Astrocyte of the cerebellum (primary cell): ENCODE measurements at places on chromosomes 1 and 21.

GRCh38 chr1:51648180-51649109 is 31.6 kb downstream of the OSBPL9 start:
- no peak for DNase-seq

DNA sequence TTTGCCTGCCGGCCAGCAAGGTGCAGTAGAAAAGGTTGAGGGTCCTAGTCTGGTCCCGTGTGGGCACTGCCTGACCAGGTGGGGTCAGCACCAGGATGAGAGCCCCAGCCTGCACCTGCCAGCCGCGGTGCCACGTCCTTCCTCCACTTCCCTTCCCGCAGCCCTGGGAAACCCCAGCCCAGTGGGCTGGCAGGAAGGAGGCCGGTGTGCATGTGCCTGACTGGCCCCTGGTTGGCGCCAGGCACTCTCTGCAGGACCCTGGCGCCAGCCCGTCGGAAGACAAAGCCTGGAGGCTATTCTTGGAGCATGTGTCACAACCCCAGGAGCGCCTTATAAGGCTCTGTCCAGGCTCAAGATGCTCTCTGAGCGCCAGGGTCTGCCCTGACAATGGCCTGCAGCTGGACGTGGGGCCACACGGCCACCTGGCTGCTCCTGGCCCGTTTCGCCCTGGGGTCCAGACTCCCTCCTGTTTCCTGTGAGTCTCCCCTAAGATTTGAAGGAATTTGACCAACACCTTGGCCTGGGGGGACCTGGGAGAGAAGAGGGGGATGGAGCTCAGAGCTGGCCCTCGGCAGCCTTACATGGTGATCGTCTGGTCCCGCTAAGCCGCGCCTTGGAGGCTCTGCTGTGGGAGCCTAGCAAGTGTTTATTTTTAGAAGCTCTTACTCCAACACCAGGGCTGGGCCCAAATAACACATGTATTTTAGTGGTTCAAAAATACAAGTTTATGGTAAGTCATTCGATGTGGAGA is 31.9 kb upstream of the POFUT2 start:
- DNase-seq = no peak

DNA sequence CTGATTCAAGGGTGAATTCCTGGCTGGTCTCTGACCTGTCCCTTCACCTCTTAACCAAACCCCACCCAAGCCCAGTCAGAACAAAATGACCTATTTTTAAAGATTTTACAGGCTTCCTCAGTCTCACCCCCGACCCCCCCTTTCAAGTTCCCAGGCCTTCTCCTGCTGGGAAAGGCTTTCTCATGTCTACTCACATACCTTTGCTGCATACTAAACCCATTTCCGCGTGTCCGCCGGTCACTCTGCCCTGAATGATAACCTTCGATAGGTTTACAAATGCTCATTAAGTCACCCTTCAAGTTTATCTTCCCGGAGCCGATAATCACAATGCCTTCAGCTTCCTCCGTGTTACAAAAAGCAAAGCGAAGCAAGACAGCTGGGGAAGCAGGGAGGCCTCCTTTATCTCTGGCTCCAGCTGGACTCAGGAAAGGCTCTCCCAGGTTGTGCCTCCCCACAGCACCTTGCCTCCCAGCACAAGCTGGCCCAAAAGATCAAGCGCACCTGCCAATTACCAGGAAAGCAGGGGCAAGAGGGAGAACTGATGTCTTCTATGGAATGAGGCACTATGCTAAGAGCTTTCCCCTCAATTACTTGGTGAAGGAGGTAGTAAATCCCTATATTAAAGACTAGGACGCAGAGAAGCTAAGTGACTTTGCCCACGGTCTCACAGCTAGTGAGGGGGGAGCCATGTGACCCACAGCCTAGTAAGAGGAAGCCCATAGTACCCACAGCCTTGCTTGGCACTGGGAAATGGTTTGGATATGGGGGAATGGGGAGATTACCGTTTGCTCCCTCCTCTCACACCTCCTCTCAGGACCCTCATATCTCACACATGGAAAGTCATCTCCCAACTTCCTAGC is 15.9 kb downstream of the SMIM12 start:
- DNase-seq = no peak

- DNase-seq = no peak
Measured at GRCh38 chr21:37688952-37689659, 227.2 kb downstream of the KCNJ6 start.

DNA sequence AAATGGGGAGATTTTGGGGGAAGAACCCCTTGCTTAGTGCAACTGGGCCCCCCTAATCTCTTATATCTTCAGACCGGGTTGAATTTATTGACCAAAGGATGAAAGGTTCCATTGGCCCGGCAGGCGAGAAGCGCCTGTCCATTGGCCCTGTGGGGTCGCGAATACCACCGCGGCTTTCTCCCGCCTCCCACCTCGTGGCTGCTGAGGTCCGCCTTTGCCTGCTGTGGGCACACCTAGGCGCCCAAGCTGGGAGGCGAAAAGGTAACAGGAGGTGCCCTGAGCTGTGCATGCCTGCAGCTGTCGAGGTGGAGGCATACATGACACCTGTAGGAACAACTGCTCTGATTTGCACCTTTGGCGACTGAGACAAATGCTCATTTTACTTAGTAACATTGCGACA is 21.1 kb upstream of the FLG2 start:
- DNase-seq = no peak

DNA sequence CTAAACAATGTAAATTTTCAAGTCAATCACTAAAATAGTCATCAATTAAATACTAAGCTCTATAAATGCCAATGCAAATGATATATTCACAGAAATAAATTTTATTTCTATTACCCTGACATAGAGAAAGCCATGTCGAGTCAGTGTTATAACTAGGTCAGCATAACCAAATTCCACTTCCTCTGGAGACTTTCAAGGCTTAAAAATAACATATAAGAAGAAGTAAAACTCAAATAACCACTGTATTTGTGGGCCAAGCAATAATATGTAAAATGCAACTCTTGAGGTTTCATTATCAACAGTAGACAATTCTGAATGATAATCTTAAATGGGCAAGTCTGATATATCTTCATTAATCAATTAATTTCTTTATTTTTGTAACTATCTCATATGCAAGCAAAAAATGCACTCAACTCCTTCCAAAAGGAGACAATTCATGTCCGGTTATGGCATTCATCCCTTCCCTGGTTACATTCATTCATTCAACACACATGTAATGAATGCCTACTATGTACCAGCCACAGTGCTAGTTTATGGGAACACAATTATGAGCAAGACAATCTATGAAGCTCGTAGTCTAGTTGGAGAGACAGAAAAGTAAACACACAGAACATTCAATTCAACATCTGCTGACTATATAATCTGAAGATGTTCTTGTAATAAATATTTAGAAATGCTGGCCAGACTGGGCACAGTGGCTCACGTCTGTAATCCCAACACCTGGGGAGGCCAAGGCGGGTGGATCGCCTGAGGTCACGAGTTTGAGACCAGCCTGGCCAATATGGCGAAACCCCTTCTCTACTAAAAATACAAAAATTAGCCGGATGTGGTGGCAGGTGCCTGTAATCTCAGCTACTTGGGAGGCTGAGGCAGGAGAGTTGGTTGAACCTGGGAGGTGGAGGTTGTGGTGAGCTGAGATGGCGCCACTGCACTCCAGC is 37.1 kb upstream of the CAP1 start:
- DNase-seq = no peak

DNA sequence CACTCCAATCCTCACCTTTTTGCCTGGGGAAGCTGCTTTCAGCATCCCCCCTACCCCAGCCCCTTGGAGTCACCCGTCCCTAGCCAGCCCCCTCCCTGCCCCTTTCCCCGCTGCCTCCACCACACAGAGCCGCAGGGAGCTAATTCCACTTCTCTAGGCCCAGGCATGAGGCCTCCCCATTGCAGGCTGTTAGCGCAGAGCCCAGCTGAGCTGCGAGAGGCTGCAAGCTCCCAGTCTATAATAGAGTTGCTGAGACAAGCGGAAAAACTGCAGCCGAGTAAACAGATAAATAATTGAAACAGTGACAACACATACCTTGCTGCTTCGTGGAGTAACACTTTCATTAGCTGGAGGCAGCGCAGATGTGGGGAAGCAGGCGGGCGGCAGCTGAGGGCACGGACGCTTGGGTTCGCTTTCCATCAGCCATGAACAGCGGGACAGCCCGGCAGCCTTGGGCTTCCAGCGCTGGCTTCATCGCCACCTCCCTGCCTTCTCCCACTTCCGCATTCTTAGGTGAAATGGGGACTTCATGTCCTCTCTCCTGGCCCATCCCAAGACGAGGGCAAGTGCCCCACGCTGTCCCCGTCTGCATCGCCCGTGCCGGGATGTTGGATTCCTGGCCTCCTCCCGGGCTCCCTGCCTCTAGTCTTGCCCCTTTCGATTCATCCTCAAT is 183.3 kb downstream of the IGSF21 start:
- no peak for DNase-seq

DNA sequence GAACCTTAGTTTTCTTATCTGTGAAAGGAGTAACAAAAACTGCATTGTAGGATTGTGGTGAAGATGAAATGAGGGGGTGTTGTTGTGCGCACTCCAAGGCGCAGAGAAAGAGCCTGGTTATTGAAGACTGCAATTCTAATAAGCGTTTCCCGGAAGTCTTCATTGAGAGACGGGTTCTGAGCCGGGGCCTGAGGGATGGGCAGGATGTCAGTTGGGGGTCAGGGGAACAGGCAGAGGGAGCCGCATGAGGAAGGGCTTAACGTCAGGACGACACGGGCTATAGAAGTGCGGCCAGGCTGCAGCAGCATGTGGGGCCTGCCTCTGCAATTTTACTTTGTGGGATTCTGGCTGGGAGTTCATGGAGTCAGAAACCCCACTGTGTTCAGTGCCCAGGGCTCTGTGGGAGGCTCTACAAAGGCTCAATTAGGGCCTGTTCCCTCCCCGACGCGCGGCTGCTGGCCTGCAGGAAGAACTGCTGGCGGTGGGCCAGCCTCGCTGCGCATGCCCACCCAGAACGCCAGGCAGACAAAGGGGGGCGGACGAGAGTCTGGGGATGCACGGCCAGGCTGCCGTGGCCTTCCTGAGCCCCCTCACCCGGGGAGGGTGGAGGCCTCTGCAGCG is 20.7 kb downstream of the TRIM62 start:
- DNase-seq = peak; percentile 79

- no peak for DNase-seq
Measured at GRCh38 chr1:174052621-174053020, 30.5 kb upstream of the RC3H1 start.

DNA sequence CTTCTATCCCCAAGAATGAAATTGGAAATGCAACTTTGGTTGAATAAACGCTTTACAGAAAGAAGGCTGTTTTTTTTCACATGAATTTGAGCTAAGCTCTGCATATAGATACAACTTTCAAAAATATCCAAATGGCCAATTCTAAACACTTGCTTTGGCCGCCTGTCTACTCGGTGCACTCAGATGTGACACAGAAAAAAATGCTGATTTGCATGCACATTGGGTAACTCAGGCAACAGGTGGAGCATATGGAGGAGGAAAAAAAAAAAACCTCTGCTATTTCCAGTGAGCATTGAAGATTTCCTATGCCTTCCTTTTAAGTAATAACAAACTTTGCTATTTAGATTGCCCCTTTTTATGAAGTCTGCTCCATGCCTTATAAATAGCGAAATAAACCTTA is 262.5 kb downstream of the GRIK1 start:
- no peak for DNase-seq

GRCh38 chr1:86703696-86704457 is 499 bp upstream of the SH3GLB1 start:
- no peak for DNase-seq

DNA sequence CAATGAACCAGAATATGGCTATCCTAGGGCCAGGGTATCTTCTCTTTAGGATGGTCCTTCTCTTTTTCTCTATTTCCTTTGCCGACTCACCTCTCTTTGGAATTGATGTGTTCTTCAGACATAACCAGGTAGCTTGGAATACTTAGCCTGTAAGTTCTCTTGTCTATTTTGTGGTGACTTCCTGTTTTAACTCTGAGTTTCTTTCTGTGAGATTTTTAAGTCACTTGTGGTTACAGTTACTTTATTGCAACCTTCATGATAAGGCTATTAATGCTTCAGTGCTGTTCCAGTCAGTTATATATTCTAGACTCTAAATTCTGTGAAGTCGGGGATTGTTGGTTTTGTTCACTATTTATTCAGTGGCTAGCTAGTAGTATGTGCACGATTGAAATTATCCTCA is 46.2 kb downstream of the DISP1 start:
- no peak for DNase-seq

GRCh38 chr1:169300854-169301253 is 66.7 kb downstream of the NME7 start:
- no peak for DNase-seq

- DNase-seq = no peak
Measured at GRCh38 chr21:15079269-15079668, 14.5 kb upstream of the NRIP1 start.

- DNase-seq = no peak
Measured at GRCh38 chr1:117008656-117009055, 7.1 kb downstream of the CD101 start.

- DNase-seq = peak; percentile 12
Measured at GRCh38 chr1:198528364-198528763, 12.1 kb downstream of the ATP6V1G3 start.
